H7 (cell line): ENCODE measurements at places on chromosomes 7 and 10. TPM values are rescaled to one million over a fixed set of nuclear protein-coding genes. Genes with fewer than 3 reads are reported as not detected.
A peak's percentile ranks its signal among the peaks of the same experiment; 100 is the strongest.

- peak; percentile 47 for DNase-seq
Observed at GRCh38 chr10:13904064-13904463, 317.3 kb downstream of the PRPF18 start.

DNA sequence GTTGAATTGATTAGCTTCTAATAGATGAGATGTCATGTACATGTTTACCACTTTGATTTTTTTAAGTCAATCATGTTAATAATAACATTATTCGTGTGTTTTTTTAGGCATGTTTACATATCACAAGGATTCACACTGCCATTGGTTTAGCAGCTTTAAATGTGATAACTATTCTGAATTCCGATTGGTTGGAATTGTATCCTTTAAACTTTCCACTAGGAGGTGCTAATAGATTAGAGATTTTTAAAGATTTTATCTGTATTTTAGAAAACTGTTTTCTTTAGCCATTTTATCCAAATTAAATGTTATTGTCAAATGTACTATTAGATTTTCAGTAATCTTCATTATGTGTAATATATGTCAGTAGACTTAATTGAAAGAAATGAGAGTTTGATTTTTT lies 83.2 kb downstream of the HECTD2 start:
- DNase-seq = peak; percentile 23

DNA sequence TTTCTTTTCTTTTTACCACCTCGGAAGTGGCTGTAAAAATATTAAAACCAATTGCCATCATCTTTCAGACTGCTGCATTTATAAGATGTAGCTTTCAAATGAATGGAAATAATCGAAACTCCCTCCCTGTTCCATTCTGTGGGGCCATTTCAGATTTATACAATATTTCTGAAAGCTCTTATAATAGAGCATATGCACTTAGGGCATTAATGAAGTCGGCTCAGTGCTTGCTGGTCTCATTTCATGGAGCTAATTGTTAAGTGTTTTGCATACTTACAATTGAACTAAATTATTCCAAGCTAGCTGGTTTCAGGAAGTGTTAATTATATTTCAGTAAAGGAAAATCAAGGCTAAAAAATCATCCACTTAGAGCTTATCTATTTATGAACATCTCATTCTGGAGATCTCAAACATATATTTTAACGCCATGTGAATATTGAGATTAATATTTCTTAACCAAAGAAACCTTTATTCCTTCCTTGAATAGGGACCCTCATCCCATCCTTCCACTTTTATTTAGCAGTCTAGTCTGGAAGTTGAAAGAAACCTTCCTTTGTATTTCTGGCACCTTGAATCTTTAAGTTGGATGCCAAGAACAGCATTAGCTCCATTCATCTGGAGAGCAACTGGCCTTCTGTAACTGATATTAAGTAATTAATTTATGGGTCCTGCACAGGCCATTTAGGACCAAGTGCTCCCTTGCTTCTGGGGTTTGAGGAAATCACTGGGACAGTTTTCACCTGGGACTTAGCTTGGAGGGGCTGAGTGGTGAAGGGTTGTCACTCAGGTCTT lies 45.1 kb downstream of the RPS24 start:
- DNase-seq = no peak

GRCh38 chr7:77569514-77570232 lies 32.6 kb downstream of the PTPN12 start:
- no peak for DNase-seq

DNA sequence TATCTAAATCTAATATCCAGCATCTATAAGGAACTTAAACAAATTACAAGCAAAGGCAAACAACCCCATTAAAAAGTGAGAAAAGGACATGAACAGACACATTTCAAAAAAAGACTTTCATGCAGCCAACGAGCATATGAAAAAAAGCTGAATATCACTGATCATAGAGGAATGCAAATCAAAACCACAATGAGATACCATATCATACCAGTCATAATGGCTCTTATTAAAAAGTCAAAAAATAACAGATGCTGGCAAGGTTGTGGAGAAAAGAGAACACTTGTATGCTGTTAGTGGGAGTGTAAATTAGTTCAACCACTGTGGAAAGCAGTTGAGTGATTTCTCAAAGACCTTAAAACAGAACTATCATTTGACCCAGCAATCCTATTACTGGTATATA lies 334.4 kb upstream of the CACNA2D1 start:
- DNase-seq = no peak

- no peak for DNase-seq
Observed at GRCh38 chr10:123624086-123624485, 42.1 kb upstream of the GPR26 start.

GRCh38 chr10:16949816-16950215 lies 132.6 kb upstream of the RSU1 start:
- DNase-seq = no peak

DNA sequence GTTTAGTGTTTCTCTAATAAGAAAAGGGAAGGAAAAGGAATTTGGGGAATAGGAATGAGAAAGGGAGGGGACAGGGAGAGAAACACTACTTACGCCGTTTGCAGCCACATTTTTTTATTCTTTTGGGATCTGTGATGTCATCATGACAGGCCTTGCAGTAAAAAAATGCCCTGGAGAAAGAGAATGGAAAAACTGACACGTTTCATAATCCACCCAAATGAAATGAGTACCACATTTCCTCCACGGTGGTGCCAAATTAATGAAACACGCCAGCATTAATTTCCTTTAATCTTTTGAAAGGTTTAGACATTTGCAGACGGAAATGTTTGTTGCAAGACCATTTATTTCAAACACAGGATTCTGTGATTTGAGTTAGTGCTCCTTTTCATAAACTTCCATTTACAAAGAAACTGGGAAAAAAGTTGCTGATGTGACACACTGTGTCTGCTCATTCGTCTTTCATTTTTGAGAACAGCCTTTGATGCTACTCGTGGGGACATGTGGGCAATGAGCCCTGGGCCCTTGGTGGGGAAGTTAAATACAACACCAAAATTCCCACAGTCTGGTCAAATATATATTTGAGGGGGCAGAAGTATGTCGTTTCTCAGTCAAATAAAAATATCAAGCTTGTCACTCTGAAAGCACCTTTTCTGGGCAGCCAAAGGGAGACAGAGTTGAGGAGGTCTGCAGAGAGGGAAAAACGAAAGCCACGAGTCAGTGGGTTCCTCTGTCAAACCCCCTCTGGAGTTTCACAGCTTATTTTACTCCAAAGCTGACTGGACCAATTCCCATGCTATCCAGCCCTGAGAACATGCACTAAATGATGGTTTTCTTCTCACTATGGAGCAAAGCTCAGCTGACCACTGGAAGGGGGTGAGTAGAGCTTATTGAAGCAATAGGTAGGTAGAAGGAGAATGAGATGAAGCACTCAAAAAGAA lies 625.5 kb downstream of the KCNMA1 start:
- no peak for DNase-seq

GRCh38 chr7:141587304-141587703 lies 36.1 kb downstream of the AGK start:
- no peak for DNase-seq

- peak; percentile 93 for DNase-seq
Observed at GRCh38 chr10:72340510-72341261, 14.0 kb downstream of the DNAJB12 start.

DNA sequence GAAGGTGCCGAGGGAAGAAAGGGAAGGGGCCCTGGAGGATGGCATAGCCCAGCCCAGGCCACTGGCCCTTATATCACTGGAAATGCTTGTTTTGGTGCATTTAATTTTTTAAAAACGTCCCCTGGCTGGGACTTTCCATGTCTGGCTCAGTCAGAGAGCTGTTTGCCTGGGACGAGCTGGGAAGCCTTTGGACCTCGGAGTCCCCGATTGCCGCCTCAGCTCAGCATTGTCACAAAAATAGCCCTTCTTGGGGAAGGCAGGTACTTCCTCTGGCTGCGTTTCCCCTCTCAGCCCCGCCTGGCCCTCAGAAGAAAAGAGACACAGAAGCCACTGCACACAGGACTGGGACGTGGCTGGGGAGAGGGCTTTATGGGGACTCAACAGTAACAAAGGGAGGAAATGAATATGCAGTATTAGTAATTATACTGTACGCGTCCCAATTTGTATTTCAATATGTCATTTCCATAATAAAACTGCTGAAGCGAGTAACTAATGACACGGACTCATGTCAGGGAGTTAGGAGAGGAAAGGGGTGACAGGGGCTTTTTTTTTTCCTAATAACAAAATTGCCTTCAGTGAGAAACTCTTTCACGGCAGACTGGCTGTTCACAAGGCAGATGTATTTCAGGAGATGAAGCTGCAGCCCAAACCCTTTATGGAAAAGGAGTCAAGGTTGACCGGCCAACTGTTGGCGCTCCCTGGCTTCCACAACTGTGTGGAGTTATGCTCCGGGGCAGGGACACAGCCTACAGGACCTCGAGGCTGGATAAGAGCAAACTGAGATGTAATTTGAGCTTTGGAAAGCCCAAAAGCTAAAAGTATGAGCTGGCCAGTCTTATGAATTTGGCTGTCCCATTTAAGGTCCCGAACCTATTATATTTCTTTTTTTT lies 31.0 kb upstream of the MXI1 start:
- no peak for DNase-seq

- DNase-seq = peak; percentile 60
Observed at GRCh38 chr10:97648562-97649404, 8.3 kb downstream of the PI4K2A start.

DNA sequence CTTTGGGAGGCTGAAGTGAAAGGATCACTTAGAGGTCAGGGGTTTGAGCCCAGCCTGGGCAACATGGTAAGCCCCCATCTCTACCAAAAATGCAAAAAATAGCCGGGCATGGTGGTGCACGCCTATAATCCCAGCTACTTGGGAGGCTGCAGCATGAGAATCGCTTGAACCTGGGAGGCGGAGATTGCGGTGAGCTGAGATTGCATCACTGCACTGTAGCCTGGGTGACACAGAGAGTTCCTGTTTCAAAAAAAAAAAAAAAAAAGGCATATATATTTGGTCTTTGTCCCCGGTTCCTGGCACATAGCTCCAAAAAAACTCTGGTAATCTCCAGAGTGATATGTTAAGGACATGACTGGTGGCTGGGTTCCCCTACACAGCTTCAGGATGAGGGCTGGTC lies 147.3 kb downstream of the SEC23IP start:
- no peak for DNase-seq

DNA sequence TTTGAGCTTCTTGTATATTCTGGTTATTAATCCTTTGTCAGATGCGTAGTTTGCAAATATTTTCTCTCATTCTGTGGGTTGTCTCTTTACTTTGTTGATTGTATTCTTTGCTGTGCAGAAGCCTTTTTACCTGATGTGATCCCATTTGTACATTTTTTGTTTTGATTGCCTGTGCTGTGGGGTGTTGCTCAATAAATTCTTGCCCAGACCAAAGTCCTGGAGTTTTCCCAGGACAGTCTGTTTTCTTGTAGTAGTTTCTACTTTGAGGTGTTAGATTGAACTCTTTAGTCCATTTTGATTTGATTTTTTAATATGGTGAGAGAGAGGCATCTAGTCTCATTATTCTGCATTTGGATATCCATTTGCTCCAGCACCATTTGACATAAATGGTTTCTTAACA lies 588.7 kb upstream of the MBL2 start:
- no peak for DNase-seq

DNA sequence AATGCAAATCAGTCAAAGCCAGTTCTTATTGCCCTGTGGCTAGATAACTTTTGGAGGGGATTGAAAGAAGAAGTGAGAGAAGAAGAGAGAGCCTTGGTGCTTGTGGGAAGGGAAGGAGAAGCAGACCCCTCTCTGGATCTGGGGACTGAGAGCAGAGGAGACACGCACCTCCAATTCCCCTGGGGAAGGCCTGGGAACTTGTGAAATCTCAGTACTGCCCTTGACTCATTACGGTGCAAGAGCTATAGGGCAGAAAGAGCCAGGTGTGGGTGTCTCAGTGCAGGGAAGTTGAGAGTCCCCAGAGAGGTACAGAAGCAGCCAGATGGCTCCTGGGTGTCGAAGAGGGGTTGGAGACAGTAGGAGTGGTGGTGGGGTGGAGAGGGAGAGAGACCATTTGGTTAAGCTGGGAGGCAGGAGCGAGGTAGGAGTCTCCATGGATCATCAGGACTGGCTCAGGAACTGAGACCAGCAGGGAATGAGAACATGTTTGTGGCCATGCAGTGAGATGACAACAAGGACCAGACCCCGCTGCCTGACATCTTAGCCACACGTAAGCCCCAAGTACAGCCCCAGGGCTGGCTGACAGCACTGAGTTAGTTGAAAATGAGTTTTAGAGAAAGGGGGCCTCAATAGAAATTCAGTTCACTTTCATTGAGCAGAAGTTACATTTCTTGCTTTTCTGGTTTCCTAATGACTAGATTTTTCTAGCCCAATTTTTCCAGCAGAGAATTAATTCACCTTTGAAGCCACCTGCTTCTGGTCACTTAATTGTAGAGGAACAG lies 238.2 kb downstream of the BUB3 start:
- DNase-seq = no peak

GRCh38 chr7:55073051-55073511 lies 54.3 kb downstream of the EGFR start:
- no peak for DNase-seq

GRCh38 chr7:69577221-69577620 lies 21.1 kb upstream of the AUTS2 start:
- DNase-seq = no peak

DNA sequence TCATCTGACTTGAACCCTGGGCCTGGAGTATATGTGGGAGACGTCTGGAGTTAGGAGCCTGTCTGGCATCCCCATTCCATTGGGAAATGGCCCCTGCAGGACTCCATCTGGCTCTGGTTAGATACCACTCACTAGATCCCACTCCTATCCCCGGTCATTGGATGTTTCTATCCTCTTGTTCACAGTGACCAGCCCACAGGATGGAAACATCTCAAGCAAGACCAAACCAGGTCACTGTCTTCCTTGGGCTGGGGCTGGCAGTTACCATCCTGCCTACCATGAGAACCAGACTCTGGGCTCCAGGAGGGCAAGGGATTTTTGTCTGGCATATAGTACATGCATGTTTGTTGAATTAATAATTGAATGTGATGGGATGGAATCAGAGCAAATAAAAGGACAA lies 415.7 kb downstream of the GRID1 start:
- no peak for DNase-seq

GRCh38 chr10:90947030-90947960 lies 26.4 kb upstream of the ANKRD1 start:
- DNase-seq = no peak

SEC24C gene
- total RNA-seq = 76.2 and 84.2 TPM in 2 replicates

STOX1 gene
- total RNA-seq = 2.4 TPM in 2 replicates

NEURL1 gene
- total RNA-seq = 7.9 and 16.5 TPM in 2 replicates

RAB19 gene
- 2.3 and 3.8 TPM in 2 replicates for total RNA-seq

ZP3 gene
- 5.3 and 6.9 TPM in 2 replicates for total RNA-seq

FAM241B gene
- total RNA-seq = 5.8 and 8.4 TPM in 2 replicates

PNLIPRP2 gene
- total RNA-seq = not detected in 2 replicates

PPP1R9A gene
- total RNA-seq = 8.0 and 10.9 TPM in 2 replicates

TMEM176B gene
- 0.37 and 0.80 TPM in 2 replicates for total RNA-seq

FKBP6 gene
- total RNA-seq = 0.10 TPM in 1 of 2 replicates, not detected in the other

ZNF467 gene
- 0.04 and 0.55 TPM in 2 replicates for total RNA-seq

GSDME gene
- 0.48 TPM in 2 replicates for total RNA-seq

GCK gene
- 2.8 and 3.7 TPM in 2 replicates for total RNA-seq

ODAD2 gene
- 6.7 and 7.6 TPM in 2 replicates for total RNA-seq

TMEM225B gene
- 0.48 and 0.52 TPM in 2 replicates for total RNA-seq

LDB3 gene
- total RNA-seq = 0.03 and 0.30 TPM in 2 replicates

TMEM60 gene
- total RNA-seq = 28.5 and 32.3 TPM in 2 replicates

GOLGA7B gene
- 0.04 TPM in 1 of 2 replicates, not detected in the other for total RNA-seq
